ENCODE measurements at places on chromosomes 6 and 20. TPM values are rescaled to one million over a fixed set of nuclear protein-coding genes. Genes with fewer than 3 reads are reported as not detected.

DNA sequence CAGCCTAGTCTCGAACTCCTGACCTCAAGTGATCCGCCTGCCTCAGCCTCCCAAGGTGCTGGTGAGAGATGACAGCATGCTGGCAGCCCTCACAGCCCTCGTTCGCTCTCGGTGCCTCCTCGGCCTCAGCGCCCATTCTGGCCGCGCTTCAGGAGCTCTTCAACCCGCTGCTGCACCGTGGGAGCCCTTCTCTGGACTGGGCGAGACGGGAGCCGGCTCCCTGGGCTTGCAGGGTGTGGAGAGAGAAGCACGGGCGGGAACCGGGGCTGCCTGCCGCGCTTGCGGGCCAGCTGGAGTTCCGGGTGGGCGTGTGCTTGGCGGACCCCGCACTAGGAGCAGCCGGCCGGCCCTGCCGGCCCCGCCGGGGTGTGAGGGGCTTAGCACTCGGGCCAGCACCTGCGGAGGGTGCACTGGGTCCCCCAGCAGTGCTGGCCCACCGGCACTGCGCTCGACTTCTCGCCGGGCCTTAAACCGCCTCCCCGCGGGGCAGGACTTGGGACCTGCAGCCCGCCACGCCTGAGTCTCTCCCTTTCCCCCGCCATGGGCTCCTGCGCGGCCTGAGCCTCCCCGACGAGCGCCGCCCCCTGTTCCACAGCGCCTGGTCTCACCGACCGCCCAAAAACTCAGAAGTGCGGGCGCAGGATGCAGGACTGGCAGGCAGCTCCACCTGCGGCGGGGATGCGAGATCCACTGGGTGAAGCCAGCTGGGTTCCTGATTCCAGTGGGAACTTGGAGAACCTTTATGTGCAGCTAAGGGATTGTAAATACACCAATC is 31.5 kb upstream of the RANBP9 start:
- no peak for DNase-seq

GRCh38 chr20:38152175-38152620 is 12.9 kb downstream of the TGM2 start:
- no peak for DNase-seq

DNA sequence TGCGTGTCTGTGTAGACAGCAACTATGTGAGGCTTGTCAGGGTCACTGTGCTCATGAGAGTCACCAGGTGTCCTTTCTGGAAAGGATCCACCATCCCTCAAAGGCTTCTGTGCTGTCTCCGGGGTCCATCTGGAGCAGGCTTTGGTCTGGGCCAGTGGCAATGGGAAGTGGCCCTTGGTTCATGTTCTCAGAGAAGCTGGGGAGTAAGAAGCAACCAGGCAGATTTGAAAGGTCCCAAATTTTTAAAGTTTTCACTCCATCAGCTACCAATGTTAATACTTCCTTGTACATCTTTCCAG is 68.2 kb downstream of the GCNT2 start:
- peak; percentile 22 for DNase-seq

Gene DNMT3B
- total RNA-seq, result 2.3 TPM

DNA sequence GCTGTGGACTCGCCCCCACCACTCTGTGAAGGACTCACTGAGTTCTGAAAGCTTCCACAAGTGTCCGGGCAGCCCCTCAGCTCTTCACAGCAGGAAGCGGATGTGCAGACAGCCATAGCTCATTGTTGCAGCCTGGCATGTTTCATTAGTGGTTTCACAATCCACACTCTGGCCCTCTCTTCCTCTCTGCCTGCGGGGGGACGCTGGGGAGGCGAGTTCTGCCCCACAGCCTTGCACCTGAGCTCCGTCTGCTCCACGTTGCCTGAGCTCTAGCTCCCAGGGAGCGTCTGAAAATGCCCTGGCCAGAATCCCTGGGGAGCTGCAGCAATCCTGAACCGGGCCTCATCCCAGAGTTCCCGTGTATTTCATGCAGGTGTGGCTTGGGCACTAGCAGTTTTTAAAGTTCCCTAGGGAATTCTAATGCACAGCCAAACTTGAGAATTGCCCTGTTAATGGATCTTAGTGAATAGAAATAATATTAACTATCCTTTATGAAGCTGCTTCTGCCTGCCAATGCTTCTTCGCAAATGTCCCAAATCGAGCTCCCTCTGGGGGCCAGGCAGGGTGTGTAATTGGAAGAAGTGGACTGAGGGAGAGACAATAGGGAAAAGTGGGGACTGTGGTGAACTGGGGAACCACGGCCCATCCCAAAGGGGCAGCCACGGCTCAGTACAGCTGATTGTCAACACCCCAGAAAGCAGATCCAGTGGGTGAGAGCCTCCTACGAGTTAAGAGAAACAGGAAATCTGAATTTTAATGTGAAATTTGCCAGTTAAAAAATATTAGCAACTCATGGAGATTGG is 51.5 kb downstream of the CTCFL start:
- DNase-seq, result no peak

DNA sequence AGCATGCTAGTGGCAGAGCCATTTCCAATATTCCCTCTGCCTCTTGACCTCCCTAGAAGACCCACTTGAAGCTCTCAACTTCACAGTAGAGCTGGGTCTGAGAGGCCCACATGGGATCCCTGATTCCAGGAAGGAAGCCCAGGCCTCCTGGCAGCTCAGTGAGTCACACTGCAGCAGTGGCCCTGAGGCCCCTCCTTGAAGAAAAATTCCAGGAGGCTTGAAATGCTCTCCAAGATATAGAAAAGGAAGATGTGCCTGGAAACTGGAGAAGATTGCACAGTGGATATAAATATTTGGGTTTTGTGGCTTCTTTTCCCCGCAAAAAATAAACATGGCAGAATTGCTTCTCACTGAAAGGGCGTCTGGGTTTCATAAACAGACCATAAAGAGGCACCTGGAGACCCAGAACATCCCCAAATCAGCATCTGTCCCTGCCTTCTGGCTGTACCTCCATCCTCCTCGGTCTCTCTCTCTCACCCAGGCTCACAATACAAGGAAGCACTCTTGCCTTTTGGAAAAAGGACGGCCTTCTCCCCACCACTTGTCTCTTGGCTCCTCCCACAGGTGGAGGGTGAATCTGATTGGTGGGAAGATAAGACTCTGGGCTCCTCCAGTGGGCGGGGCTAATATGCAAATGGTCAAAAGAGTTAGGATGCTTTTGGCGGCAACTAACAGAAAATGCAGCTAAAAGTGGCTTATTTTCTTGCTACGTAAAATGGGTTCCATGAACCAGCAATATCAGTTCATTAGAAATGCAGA is 200.0 kb upstream of the SULF2 start:
- peak; percentile 55 for DNase-seq

DNA sequence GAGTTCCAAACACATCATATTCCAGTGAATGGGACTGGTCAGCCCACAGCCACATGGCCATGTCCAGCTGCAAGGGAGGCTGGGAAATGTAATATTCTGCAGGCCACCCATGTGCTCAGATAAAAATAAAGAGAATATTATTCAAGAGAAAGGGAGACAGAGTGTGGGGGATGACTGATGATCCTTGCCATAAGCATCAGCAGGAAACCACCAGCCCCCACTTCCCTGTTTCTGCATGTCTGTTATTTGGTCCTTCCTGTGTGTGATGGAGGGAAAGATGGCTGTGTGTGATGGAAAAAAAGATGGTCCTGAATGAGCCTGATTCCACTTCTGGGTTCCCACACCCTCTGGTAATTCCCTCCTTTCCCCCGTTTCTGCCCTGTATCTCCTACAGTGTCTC is 13.1 kb upstream of the RSPO4 start:
- no peak for DNase-seq

Gene OR2J2
- not detected for total RNA-seq

DNA sequence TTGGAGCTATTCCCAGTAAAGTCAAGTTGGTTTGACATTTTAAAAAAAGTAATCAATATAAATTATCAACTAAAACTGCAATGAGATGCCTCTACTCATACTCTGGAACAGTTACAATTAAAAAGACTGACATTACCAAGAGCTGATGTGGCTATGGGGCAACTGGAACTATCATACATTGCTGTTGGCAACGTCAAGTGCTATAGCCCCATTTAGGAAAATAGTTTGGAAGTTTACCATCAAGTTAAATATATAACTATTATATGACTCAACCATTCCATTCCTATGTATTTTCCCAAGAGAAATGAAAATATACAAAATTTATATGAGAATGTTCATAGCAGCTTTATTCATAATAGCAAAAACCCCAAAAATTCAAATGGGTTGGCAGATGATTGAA is 111.4 kb upstream of the HDGFL1 start:
- DNase-seq, result no peak

GRCh38 chr20:53664121-53664520 is 70.5 kb upstream of the ZNF217 start:
- DNase-seq, result no peak

DNA sequence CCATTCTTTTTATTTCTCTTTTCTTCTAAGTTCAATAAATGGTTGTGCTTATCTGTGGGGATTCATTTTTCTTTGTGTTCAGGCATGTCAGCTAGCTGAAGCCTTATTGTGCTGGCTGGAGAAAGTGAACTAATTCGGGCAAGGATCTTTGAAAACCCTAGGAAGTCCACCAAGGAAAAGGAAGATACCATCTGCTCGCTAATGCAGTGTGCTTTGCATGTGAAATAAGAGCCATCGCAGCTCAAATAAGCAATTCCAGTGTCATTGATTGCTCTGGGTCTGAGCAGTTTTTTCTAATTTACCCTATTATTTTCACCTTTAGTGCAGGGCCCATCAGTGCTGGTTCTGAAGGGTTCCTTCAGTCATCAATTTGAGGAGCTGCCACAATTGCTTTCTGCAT is 309.4 kb upstream of the SOX4 start:
- DNase-seq, result no peak

Gene BPIFB4
- not detected for total RNA-seq

Gene BCL2L1
- total RNA-seq, result 81.5 TPM

Gene FILIP1
- 0.03 TPM for total RNA-seq

Gene SRMS
- not detected for total RNA-seq

DNA sequence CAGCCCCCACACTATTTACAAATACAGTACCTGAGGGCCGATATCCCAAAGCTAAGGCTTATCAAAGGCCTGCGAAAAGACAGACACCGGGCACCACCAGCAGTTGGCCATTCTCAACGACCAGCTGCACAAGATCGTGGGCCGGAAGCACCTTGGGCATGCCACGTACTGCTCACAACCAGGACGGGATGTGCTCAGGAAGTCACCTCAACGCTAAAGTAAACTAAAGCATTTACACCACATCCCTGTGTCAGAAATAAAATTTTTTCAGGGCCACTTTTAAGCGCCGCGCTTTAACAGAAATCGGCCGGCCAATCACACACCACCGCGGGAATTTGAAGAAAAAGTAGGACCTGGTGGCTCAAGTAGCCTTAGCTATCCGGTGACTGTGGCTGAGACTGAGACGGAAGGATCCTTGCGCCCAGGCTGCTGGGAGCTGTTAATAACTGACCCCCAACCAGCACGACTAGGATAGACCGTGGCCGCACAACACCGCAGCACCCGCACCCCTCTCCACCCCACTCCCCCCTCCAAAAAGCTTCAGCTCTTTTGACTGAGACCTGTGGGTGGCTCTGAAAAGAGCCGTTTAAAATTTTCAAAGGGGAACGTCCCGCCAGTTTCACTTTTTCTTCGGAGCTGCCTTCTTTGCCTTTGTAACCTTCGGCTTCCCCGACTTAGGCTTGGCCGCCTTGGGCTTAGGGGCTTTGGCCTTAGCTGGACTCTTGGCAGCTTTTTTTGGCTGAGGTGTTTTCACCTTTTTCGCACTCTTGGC is 131.2 kb upstream of the BTN3A2 start:
- DNase-seq, result no peak

DNA sequence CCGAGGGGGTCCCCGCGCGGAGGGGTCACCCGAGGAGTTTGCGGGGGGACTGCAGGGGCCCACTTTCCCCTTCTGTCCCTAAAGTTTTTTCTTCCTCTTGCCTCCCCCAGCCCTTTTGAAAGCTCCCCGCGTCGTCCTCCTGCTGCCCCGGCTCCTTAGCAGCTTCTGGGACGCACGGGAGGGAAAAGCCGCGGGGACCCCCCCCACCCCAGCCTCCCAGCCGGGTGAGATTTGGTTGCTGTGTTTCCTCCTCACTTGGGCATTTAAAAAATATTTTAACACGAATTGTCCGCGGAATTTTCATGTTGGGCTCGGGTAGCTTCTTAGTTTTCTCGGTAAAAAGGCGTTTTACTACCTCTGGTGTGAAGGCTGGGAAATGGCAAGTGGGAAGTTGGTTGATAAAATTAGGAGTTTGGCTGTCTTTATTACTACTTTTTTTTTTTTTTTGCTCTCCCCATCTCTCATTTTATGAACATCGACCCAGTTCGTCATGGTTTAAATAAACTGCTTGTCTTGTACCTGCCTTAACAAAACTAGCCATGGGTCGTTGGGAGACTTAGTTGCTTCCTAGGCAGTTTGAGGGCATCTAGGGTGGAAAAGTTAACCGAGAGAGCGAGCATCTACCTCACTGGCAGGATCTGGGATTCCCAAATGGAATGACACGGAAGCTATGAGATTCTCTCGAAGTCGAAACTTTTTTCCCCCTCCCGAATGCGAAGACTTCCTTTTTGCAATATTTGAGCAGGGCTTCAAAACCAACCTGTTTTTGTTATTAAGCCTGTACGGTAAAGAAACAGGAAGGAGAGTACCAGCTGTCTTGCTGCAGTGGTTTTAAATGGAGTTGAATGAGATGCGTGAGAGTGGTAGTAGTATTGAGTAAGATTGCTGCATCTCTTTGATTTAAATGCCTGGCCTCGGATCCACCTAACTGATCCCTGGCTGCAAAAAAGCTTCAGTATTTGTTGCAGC is 868 bp downstream of the NCOA3 start:
- DNase-seq, result peak; percentile 40

DNA sequence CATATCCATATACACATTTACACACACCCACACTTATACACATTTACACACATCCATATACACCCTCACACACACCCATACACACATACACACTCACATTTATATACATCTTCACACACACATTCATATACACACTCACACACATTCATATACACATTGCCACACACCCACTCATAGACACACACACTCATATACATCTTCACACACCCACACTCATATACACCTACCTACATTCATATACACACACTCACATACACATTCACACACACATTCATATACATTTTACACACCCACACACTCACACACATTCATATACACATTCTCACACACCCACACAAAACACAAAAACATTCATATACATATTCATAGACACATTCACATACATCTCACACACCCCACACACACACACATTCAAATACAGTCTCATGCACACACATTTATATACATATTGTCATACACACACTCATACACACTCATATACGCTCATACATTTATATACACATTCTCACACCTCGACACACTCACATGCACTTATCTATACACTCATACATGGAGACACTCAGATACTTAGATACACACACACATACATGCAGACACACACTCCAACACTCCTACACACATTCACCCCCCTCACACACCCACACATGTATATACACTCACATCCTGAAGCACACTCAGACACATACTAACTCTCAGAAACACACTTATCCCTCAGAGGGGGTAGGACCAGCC is 82.1 kb downstream of the MRPL14 start:
- no peak for DNase-seq

GRCh38 chr6:38316099-38316868 is 323.4 kb downstream of the BTBD9 start:
- DNase-seq, result no peak

Gene SALL4
- total RNA-seq, result 0.64 TPM

Gene EYA2
- not detected for total RNA-seq

Data from SK-MEL-5 (cell line).